ENCODE measurements at places on chromosomes 5 and 9. TPM values are rescaled to one million over a fixed set of nuclear protein-coding genes. Genes with fewer than 3 reads are reported as not detected.

The BHMT gene
- polyA plus RNA-seq, result not detected

The CREB3 gene
- polyA plus RNA-seq, result 26.7 TPM

The PTGES2 gene
- polyA plus RNA-seq, result 54.0 TPM

The CANX gene
- polyA plus RNA-seq, result 53.0 TPM

The ANKRD34B gene
- 0.06 TPM for polyA plus RNA-seq

The PCAT7 gene
- 0.05 TPM for polyA plus RNA-seq

The FGF10 gene
- not detected for polyA plus RNA-seq

GRCh38 chr9:36798350-36799065, 225.8 kb downstream of the MELK start:
- DNase-seq, result no peak

GRCh38 chr9:137497921-137498719, 39.0 kb upstream of the NSMF start:
- DNase-seq, result peak; percentile 68

DNA sequence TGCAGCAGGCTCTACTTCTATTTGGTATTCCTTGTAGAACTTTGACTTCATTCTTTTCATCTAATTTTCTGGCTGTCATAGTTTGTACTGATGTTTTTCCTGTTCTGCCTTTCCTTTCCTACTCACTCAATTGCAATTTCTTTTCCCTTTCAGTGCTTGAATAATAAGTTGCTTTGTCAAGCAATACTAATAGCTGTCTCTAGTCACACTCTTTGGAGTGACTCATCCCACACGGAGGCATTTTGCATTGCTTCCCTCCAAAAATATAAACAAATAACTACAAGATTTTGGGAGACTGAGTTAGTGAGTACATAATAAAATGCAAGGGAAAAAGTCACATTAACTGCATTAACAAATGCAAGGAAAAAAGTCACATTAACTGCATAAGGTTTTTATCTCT, 465.9 kb downstream of the CDH9 start:
- DNase-seq, result no peak

GRCh38 chr5:68196876-68197275, 18.7 kb upstream of the PIK3R1 start:
- no peak for DNase-seq

- DNase-seq, result no peak
Observed at GRCh38 chr5:11528720-11529119, 375.5 kb downstream of the CTNND2 start.

DNA sequence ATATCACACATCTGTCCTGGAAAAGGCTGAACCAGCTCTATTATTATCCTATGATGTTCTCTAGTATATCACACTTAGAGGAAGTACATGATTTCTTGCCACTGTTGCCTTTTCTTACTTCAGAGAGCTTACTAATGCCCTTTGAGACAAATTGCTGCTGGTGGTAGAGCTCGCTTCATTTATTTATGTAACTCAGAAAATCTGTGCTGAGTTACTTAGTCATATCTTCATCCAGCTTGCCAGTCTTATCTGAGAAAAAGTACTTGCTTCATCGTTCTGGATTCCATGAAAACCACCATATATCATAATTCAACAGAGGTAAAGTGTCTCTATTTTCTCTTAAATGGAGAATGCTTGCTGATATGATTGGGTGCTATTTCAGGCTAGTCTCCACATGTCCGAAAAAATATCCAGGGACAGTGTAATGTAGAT, 26.6 kb downstream of the PTPDC1 start:
- no peak for DNase-seq

DNA sequence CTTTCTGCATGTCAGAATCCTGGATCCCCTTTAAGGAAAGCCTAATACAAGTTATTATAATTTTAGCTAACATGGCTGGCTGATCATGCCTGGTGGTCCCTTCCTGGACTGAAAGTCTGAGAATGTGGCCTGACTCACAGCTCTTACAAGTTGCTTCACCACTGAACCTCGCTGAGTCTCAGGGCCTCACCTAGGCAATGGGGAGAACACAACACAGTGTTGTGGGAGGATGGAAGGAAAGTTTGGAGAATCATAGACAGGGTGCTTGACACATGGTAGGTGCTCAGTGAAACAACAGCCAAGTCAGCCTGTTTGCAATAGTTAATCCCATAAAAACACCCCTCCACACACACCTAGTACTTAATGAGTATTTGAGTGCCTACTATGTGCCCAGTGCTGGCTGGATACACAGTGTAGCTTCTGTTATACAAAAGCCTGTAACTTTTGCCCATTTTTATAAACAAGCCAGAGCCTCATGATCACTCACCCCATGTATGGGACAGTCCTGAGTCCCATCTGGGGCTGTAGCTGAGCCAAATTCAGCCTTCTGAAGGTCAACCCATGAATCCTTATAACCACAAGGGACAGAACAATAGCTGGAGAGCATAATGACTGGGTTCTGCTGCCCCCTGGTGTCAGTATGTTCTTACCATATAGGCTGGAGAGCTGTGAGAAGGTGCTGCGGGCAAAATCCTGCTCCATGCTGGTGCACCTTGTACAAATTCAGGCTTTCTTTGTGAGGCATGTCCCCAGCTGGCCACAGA, 3.9 kb downstream of the ACSL6 start:
- DNase-seq, result peak; percentile 81

GRCh38 chr9:89661956-89662717, 57.3 kb downstream of the GADD45G start:
- DNase-seq, result peak; percentile 89

- DNase-seq, result peak; percentile 35
Observed at GRCh38 chr9:128937310-128938165, 9.9 kb downstream of the DOLK start.

GRCh38 chr9:87375397-87376073, 122.1 kb upstream of the DAPK1 start:
- no peak for DNase-seq

GRCh38 chr5:132457371-132458225, 33.0 kb downstream of the IRF1 start:
- peak; percentile 90 for DNase-seq

GRCh38 chr5:153572411-153573145, 82.1 kb downstream of the GRIA1 start:
- DNase-seq, result no peak

GRCh38 chr9:78288214-78288892, 8.6 kb upstream of the PSAT1 start:
- DNase-seq, result no peak

GRCh38 chr9:127931092-127931881, 710 bp upstream of the PIP5KL1 start:
- no peak for DNase-seq

- DNase-seq, result no peak
Observed at GRCh38 chr5:58459146-58460001, 512 bp downstream of the PLK2 start.

- DNase-seq, result no peak
Observed at GRCh38 chr5:8517456-8517855, 648.5 kb downstream of the MTRR start.

DNA sequence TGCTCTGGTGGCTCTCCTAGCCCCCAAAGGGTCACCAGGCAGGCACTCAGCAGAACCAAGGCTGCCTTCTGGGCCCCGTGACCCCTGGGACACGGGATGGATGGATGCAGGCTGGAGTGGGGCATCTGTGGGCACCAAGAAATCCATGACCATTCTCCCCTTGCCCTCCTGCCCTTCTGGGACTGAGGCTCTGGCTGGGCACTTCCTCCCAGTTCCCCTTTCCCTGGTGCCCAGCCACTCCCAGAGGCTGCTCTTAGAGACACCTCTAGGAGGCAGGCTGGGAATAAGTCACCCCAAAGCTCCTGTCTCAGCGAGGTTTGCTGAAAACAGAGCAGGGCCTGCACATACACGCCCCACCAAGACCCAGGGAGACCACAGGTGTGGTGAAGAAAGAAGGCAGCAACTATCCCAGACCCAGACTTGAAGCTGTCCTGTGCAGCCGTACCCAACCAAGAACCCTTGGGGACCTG, 943 bp downstream of the STING1 start:
- DNase-seq, result peak; percentile 78

GRCh38 chr9:27168496-27168895, 59.5 kb downstream of the TEK start:
- no peak for DNase-seq

- DNase-seq, result no peak
Observed at GRCh38 chr5:5364932-5365331, 57.5 kb upstream of the ICE1 start.

- no peak for DNase-seq
Observed at GRCh38 chr5:10452768-10453331, 11.2 kb downstream of the ROPN1L start.

- no peak for DNase-seq
Observed at GRCh38 chr9:5493679-5494511, 16.4 kb upstream of the PDCD1LG2 start.

GRCh38 chr9:134267881-134268724, 58.2 kb upstream of the RXRA start:
- peak; percentile 88 for DNase-seq

DNA sequence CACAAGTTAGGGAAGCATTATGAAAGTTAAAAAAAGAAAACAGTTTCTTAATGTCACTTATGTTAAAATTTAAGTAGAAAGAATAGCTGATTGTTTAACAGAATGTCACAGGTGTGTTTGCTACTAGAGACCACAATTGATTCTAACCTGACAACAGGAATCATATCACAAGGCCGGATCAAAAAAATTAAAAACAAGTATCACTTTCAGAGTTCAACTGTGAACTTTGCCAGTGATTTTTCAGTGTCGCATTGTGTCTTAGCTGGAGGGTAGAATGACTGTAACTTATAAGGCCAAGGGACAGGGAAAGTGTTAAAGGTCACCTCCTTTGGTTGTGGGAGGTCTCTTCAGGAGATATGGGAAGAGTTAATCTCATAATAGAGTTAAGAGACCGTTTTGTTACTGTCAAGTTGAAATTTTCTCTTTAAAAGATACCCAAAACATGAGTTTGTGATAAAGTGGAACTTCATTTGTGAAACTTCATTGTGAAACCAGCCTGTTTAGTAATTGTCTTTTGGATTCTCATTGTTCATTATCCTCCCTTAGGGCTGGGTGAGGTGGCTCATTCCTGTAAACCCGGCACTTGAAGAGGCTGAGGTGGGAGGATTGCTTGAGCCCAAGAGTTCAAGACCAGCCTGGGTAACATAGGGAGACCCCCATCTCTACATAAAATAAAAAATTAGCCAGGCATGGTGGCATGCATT, 40.9 kb downstream of the CPEB4 start:
- DNase-seq, result no peak

GRCh38 chr5:176418251-176418650, 1.9 kb upstream of the CLTB start:
- DNase-seq, result no peak

DNA sequence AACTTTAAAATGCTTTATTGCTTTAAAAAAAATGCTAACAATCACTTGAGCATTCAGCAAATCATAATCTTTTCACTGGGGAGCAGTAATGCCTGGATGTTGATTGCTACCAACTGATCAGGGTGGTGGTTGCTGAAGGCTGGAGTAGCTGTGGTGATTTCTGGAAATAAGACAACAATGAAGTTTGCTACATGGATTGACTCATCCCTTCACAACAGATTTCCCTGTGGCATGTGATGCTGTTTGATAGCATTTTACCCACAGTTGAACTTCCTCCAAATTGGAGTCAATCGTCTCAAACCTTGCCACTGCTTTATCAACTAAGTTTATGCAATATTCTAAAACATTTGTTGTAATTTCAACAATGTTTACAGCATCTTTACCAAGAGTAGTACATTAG, 83.3 kb downstream of the MLLT3 start:
- no peak for DNase-seq

GRCh38 chr5:119651486-119651885, 22.1 kb downstream of the FAM170A start:
- no peak for DNase-seq

DNA sequence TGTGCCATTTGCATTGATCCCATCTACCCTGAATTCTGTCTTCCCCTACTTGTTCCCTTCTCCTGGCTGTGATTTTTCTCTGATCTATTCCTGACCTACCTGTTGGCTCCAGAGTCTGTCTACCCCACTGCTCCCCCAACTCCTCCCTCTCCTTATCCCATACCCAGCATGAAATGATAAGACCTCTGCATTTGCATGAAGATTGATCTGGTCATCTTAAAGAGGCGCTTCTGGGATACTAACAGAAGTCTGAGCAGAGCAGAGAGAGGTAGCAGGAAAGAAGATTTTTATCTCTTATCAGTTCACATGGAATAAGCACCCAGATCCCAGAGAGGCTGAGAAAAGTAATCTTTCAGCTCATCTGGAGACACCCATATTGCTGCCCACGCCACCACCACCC, 18.3 kb upstream of the GLIPR2 start:
- DNase-seq, result no peak

DNA sequence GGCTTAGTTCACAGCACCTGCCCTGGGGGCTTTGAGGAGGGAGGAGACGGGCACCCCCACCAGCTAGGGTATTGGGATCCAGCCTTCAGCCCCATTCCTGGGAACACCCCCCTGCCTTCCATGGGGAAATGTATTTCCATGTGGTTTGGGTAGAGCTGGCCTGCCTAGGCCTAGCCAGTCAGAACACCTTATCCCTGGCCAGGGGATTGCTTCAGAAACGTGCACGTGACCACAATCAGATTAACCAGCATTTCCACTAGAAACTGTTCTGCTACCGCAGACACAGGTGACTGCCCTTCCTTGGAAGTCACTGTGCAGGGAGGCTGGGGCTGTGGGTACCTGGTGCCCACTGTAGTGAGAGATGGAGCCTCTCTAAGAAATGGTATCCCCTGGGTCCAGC, 14.0 kb downstream of the BBLN start:
- no peak for DNase-seq

DNA sequence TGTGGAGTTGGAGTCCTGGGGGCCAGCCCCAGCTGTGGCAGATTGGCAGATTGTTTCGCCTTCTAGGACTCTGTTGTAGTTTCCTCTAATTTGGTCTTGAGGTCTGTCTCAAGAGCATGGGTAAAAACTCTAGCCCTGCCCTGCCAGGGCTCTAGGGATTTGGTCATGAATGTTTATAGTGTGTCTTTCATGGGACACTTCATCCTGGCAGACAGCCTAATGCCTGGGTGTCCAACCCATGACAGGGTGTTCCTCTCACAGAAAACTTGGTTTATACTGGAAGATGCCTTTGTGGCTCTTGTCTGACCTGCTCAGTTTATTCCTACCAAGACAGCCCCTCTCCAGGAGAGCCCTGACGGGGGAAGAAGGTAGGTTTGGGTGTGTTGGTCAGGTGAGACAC, 45.5 kb downstream of the GALNT12 start:
- no peak for DNase-seq

DNA sequence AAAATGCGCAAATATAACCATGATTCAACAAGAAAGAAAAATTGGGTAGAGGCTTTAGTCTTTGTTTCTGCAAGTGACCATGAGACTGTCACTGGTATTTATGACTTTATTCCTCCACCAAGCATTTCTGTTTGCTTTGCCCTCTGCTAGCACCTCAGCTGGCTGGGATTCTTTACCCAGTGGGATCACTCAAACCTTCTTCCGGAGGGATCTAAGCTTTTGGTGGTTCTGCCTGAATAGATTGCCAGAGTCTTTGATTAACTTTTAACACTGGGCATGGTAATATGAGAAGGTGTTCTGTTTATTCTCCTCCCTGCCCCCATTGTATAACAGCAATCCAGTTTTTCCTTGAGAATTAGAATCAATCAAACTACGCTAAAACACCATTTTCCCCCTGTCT, 59.1 kb upstream of the FBN2 start:
- no peak for DNase-seq

All from spleen (tissue), 13 donors.